ENCODE measurements at places on chromosomes 13 and 19. TPM values are rescaled to one million over a fixed set of nuclear protein-coding genes. Genes with fewer than 3 reads are reported as not detected.

Gene ZNF554
- 1.2 TPM for total RNA-seq

Gene CYP2A7
- total RNA-seq, result not detected

Gene RXFP2
- not detected for total RNA-seq

Gene FSD1
- total RNA-seq, result 7.7 TPM

Gene APLP1
- total RNA-seq, result 99.5 TPM

Gene SCN1B
- total RNA-seq, result 19.3 TPM
